ENCODE measurements at places on chromosomes 5 and 9. TPM values are rescaled to one million over a fixed set of nuclear protein-coding genes. Genes with fewer than 3 reads are reported as not detected.

The FBP2 gene
- not detected for total RNA-seq

The CCDC183 gene
- total RNA-seq, result 10.3 TPM

The OBP2B gene
- total RNA-seq, result 11.7 TPM

The TMEFF1 gene
- not detected for total RNA-seq

The B4GALT7 gene
- 17.6 TPM for total RNA-seq

The LCN6 gene
- 4.6 TPM for total RNA-seq

The PCDHGA3 gene
- total RNA-seq, result 2.2 TPM

The PCDHA10 gene
- 1.0 TPM for total RNA-seq

The DMRT3 gene
- total RNA-seq, result not detected

The NKD2 gene
- total RNA-seq, result 9.5 TPM

The SLC6A7 gene
- total RNA-seq, result not detected

The BTNL8 gene
- total RNA-seq, result not detected

The SLC1A1 gene
- 2.4 TPM for total RNA-seq

The IFNA13 gene
- not detected for total RNA-seq

The CCNO gene
- 2.4 TPM for total RNA-seq

The FBN2 gene
- 0.81 TPM for total RNA-seq

The AHRR gene
- total RNA-seq, result 4.7 TPM

The ATP6V0E1 gene
- 79.6 TPM for total RNA-seq

The TAF11L10 gene
- total RNA-seq, result not detected

The INSL4 gene
- total RNA-seq, result not detected

The ST8SIA4 gene
- total RNA-seq, result 0.97 TPM

The SPATA31D4 gene
- total RNA-seq, result not detected

The PCDHGA5 gene
- total RNA-seq, result 1.7 TPM

The CCDC152 gene
- 1.1 TPM for total RNA-seq

The CCNH gene
- 128 TPM for total RNA-seq

The SLC34A3 gene
- not detected for total RNA-seq

The HACD4 gene
- 4.1 TPM for total RNA-seq

The SURF6 gene
- 15.7 TPM for total RNA-seq

The PCDHA1 gene
- not detected for total RNA-seq

The PLAC8L1 gene
- not detected for total RNA-seq

The GABRP gene
- total RNA-seq, result 8.0 TPM

The WDR38 gene
- not detected for total RNA-seq

The SMIM33 gene
- not detected for total RNA-seq

The NCS1 gene
- total RNA-seq, result 19.4 TPM

The CCL19 gene
- total RNA-seq, result 5.4 TPM

The GPR150 gene
- 0.60 TPM for total RNA-seq

The PDZD2 gene
- total RNA-seq, result 115 TPM

The ABHD17B gene
- 28.0 TPM for total RNA-seq

The FOCAD gene
- total RNA-seq, result 35.3 TPM
